ENCODE measurements at places on chromosomes 6 and 20.
A peak's percentile ranks its signal among the peaks of the same experiment; 100 is the strongest.

- DNase-seq: no peak
Measured at GRCh38 chr6:23696992-23697391, 429.0 kb upstream of the NRSN1 start.

GRCh38 chr20:10412591-10413408, 21.2 kb downstream of the MKKS start:
- DNase-seq: no peak

GRCh38 chr6:87151781-87152525, 3.4 kb upstream of the ZNF292 start:
- peak; percentile 47 for DNase-seq

GRCh38 chr6:52407467-52407866, 12.7 kb upstream of the EFHC1 start:
- DNase-seq: no peak

DNA sequence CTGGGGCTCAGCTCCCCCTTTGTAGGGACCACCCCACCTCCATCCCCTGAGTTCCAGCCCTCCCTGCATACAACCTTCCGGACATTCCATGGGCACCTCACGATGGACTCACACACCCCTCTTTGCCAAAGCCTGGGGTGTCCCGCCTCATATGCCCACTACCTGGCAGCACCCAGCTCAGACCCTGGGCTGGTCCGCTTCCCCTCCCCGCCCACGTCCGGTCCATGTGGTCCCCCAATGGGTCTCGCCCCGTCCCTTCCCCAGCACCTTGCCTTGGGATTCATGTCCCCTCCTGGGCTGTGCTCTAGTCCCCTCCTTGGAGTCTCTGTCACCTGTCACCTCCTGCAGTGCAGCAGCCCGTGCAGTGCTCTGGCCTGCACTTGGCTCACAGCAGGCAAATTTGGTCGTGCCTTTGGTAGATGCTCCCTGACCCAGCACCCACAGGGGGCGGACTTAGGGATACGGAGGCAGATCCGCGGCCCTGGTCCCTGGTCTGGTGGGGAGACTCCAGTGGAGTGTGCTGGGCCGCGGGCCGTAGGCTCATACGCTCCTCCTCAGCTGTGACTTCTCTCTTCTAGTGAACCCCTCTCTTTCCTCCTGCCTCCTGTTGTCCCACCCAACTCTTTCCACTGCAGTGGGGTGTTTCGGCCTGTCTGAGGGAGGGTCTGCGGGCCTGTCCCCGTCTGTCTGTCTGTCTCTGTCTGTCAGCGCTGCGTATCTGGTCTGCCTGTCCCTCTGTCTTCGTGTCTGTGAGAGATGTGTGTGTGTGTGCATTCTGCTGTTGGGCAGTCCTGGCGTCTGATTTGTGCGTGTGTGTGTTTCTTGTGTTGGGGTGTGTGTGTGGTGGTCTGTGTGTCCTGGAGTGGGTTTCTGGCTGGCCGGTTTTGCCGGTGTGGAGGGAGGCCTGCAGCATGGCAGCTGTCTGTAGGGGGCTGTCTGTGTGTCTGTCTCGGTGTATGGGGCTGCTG, 69.5 kb downstream of the SRC start:
- no peak for DNase-seq

DNA sequence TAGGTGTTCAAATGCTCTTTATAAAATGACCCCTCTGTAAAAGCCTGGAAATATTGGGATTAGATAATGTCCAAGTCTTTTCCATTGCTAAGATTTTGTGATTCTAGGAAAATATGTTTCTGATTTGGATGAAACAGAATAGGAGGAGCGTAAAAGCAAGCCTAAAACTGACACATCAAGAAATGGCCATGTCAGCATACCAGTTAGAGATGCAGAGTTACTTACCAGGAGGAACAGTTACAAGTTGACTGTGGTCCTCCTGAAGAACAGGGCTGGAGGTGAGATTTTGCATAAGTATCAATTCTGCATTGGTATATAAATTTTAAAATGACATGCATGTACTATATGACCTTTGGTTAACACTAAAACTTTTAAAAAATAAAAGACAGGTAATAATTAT, 35.3 kb downstream of the EYA2 start:
- DNase-seq: no peak

GRCh38 chr6:127586372-127586771, 9.4 kb downstream of the C6orf58 start:
- no peak for DNase-seq

DNA sequence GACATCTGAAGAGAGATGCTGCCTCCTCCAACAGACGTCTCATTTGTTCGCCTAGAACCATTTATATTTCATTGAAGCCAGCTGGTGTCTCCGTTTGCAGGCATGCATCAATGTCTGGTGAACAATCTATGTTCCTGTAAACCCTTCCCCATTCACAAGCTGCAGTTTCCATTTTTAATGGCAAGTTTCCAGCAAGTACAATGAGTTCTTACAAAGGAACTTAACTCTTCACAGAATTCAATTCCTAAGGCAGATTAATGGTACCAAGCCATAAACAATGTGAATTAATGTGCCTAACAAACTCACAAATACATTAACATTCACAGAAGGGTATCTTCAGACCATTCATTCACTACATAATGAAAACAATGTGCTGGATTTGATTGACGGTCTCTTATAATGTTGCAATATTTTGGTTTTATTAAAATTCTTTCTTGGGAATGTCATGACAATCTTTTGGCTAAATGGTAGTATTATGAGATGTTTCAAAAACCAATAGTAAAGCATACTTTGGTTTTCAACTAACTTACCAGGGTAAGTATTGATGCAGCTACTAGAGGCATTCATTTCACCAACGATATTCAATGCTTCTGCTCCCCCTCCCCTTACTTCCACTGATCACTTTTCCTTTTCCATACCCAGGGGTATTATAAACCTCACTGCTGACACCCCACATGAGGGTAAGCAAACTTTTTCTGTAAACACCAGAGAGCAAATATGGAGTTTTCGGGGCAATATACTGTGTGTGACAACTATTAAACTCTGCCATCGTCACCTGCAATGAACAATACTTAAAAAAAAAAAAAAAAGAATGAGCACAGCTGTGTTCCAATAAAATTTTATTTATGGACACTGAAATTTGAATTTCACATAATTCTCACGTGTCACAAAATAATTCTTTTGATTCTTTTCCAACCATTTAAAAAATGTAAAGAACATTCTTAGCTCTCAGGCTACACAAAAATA, 4.2 kb downstream of the AKIRIN2 start:
- DNase-seq: no peak

DNA sequence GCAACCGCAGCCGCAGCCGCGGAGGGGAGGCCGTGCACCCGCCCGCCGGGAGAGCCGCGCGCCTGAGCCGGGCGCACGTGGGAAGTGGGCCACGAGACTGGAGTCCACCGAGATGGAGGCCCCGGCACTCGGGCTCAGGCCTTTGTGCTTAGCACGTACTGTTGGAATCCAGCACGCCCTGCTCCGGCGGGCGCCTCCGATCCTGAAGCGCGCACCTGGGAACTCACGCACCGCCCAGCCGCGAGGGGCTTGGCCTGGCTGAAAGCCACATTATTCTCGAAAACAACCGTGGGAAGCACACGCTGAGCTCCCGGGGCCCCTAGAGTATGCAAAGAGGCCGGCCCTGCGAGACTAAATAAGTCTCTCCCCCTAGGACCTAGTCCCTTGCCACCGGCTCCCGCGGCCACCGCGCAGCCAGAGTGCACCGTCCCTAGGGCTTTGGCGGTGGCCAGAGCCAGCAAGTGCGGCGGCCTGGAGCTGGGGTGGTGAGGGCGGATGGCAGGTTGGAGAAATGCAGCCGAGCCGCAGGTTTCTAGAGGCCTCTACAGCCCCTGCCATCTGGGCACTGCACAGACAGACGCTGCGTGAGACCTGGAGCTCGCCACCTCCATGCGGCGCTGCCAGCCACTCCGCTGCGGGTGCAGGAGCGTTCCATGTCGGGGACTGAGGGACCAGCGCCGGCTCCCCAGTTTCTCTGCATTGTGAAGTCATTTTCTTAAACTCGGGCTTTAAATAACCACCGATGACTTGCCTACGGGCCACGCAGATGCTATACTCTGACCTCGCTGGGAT, 42.0 kb upstream of the LY86 start:
- DNase-seq: no peak

GRCh38 chr6:46378882-46379416, 112.3 kb downstream of the RCAN2 start:
- DNase-seq: no peak

- no peak for DNase-seq
Measured at GRCh38 chr6:159062564-159062945, 17.8 kb upstream of the TAGAP start.

DNA sequence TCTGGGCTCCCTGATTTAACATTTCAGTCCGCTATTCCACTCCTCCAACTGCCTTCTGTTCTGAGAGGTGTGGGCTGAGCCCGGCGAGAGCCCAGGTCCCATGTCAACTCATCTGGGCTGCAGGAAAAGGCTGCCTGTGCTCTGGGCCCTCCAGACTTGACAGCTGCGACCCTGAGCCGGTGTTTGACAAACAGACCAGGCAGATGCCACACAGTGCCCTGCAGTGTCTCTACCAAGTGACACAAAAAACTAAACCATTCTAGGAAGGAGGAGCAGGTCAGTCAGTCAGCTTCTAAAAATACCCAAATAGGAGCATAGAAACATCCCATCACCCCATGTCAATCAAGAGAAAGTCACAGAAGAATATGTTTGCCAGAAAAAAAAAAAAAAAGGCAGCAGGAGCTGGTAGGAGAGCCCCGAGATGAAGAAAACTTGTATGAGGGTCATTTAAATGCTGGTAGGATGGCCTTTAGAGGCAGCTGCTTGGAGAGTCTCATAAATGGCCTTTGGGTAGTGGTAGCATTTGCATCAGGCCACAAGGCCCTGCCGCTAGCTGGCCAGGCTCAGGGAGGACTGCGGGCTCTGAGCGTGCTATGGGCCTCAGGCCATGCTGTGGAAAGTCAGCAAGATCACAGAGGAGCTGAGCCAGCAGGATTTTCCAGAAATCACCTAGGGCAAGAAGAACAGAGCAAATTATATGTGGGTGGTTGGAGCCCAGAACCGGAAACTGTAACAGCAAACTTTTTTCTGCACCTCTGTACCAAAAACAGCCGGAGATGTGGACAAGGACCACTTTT, 36.6 kb upstream of the GFOD1 start:
- no peak for DNase-seq

Data from activated naive CD8-positive, alpha-beta T cell treated with anti-CD3 and anti-CD28 coated beads, Interleukin-2, amount 50 U/mL, for 16 hours (primary cell).